ENCODE measurements at places on chromosomes 13 and 19. TPM values are rescaled to one million over a fixed set of nuclear protein-coding genes. Genes with fewer than 3 reads are reported as not detected.

The CEACAM1 gene
- total RNA-seq: 36.9 TPM

The KIR2DL4 gene
- total RNA-seq: not detected

The GNG14 gene
- total RNA-seq: not detected

The OR7A5 gene
- total RNA-seq: not detected

The MYO1F gene
- 0.40 TPM for total RNA-seq

The FAM216B gene
- total RNA-seq: not detected

The VWA8 gene
- 5.4 TPM for total RNA-seq

The ZFP14 gene
- 4.0 TPM for total RNA-seq

The RAB3D gene
- total RNA-seq: 31.5 TPM

The SERP2 gene
- 1.5 TPM for total RNA-seq

The IGFL1 gene
- not detected for total RNA-seq

The AMER2 gene
- not detected for total RNA-seq

The ZNF493 gene
- total RNA-seq: 7.4 TPM

The CYSLTR2 gene
- under 0.01 TPM for total RNA-seq

The UBE2L5 gene
- total RNA-seq: not detected

The PALM gene
- total RNA-seq: 36.9 TPM

DNA sequence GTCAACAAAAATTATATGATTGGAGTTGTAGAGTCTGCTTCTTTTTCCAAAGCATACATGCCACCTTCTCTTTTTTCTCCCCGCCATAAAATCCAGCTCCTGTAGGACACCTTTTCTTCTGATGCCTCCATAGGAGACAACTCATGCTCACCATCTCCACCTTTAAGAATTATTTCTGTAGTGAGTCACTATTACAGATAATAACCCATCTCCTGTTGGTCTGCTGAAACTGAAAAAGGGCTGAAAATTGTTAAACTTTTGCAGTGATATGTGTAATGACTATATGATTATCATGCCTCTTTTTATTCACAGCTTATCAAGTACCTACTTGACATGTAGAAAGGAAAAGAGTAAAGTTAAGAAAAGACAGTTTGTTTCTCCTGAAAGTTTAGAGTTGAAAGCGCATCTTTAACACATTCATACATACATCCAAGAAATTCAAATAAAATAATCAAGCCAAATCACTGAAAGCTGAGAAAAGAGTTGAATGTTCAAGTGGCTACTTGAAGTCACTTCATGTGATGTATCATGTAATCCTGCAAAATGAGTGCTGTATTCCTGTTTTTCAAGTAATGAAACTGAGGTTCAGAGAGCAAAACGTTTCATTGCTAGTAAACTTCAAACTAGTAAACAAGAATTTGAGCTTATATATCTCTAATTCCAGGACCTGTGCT, 35.5 kb upstream of the LPAR6 start:
- DNase-seq: no peak

DNA sequence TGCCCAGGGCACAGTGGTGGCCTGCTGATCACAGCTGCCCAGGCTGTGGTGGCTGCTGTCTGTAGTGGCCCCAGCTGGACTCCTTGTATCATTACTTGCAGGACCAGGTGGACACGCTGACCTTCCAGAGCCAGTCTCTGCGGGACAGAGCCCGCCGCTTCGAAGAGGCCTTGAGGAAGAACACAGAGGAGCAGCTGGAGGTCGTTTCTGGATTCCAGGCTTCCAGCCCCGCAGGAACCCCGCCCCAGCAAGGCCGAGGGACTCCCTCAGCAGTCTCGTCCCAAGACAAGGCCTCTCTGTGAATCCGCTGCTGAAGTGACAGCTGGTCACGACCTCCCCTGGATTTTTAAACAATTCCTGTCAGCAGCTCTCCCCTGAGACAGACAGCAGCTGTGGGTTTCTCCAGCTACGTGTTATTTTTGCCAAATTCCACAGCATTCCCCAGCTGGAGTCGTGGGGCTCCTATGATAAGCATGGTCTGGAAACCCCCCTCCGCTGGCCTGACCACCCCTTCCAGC, 98.3 kb downstream of the SLC7A1 start:
- no peak for DNase-seq

- peak; percentile 87 for DNase-seq
These were observed 7.9 kb downstream of the UNC13A start for GRCh38 chr19:17680230-17680722.

- DNase-seq: peak; percentile 64
These were observed 6.4 kb downstream of the AXL start for GRCh38 chr19:41225238-41226052.

- no peak for DNase-seq
These were observed 729 bp downstream of the STK11 start for GRCh38 chr19:1206150-1206863.

GRCh38 chr13:81017513-81018152, 676.7 kb upstream of the SPRY2 start:
- DNase-seq: peak; percentile 71

DNA sequence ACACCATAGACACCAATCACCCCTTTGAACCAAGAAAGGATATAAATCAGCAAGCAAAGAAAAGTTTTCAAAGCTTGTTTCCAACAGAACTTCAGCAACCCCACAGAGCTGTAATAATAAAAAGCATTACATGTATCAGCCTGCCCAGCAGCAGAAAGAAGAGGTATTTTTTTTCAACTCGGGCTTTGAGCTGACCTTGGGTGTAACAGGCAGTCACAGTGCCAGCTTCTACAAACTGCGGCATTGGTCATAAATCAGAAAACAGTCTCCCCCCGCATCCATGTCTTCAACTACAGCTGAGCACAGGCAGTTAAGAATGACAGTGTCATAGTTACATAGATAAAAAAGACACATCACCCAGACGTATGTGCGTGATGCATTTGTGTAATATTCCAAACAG, 671.0 kb upstream of the SLITRK1 start:
- no peak for DNase-seq

GRCh38 chr19:29528350-29528945, 2.7 kb downstream of the VSTM2B start:
- peak; percentile 75 for DNase-seq

- DNase-seq: no peak
These were observed 2662.4 kb upstream of the PCDH20 start for GRCh38 chr13:64078025-64078424.

DNA sequence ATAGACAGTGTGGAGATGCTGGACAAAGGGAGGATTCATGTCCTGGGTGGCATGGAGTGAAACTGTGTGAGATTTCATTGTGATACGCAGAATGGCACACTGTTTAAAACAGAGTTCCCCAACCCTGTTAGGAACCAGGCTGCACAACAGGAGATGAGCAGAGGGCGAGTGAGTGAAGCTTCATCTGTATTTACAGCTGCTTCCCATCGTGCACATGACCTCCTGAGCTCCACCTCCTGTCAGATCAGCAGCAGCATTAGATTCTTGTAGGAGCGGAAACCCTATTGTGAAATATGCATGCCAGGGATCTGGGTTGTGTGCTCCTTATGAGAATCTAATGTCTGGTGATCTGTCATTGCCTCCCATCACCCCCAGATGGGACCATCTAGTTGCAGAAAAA, 72.5 kb downstream of the RAP2A start:
- peak; percentile 41 for DNase-seq

GRCh38 chr13:33487575-33488243, 202.2 kb upstream of the STARD13 start:
- DNase-seq: peak; percentile 71

DNA sequence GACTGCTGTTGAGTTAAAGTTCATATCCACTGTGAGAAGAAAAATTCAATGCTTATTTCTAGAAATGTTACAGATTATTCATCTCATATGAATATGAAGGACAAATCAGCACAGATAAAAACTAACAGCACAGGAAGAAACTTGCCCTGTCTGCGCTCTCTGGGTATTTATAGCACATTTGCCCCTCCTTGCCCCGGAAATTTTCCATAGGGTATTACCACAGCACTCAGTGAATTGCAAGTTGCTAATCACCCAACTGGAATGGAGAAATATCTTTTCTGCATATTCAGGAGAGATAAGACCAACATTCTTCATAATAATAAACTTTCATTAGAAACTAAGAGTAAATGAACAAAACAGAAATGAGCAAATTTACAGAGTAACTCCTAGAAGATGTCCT, 318.0 kb upstream of the KLF12 start:
- DNase-seq: no peak

- no peak for DNase-seq
These were observed 33.8 kb downstream of the KLF2 start for GRCh38 chr19:16358456-16358855.

DNA sequence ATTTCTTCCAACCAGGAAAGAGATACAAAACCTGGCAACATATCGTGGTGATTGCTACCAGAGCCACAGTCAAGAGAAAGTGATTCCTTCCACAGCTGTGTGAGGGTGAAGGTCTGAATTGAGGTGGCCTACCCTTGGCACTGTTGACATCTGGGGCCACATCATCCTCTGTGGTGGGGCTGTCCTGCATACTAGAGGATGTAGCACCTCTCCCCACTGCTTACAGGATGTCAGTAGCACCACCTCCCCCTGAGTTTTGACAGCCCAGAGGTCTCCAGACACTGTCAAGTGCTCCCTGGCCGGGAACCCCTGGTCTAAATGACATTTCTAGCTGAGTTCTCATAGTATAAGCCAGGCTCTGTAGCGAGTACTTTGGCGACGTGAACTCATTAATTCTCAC, 15.5 kb downstream of the PTGER1 start:
- no peak for DNase-seq

- no peak for DNase-seq
These were observed 819.8 kb downstream of the PCDH9 start for GRCh38 chr13:66410314-66410713.

DNA sequence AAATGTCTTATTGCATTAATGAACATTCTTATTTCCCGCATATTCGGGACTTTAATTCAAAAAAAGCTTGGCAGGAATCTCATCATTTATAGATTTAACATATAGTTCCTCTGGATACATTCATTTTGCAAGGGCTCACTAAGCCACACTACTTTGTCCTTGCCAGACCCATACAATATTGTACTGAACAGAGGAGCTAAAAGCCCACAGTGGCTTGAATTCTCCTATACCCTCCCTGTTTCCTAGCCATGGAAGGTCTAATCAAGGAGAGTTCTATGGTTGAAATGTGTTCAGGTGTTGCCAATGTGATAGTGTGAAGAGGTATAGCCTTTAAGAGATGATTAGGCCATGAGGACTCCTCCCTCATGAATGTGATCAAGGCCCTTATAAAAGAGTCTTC, 298.9 kb downstream of the ENOX1 start:
- DNase-seq: no peak

GRCh38 chr19:4201798-4202197, 19.3 kb downstream of the ANKRD24 start:
- no peak for DNase-seq

GRCh38 chr13:78131346-78131745, 212.7 kb upstream of the EDNRB start:
- peak; percentile 10 for DNase-seq

GRCh38 chr19:34926685-34927375, at the start of gene ZNF30:
Gene ZNF30, plus strand, starts transcription at chr19:34926903. Its CDS starts 3,045 bp downstream, at chr19:34929948.
- DNase-seq: peak; percentile 94

DNA sequence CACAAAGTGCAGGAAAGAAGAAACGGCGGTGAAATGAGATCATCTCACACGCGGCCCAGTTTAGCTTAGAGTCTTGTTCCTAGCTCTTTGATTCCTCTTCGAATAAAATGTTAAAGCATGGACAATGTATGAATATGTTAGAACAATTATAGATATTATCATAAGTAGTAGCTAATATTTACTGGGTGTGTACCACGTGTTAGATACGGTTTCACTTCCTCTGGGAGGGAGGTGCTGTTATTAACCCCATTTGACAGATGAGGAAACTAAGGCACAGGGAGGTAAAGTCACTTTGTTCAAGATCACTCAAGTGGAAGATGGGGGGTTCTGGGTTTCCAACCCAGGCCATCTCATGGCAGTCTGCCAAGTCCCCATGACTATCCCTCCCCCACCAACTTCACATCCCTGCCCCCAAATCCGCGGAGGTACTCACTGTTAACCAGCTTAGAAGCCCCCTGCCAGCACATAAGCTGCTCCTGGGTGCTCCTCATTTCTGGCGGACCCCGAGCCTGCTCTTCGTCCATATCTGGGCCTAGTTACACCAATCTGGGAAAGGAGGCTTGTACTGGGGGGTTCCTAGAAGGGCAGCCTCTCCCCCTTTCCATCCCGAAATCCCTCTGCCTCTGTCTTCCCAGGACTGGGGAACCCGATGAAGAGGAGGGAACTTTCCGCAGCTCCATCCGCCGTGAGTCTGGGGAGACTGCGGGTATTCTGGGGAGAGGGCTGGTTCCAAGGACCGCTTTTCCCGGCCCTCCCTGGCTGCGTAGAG, 1.0 kb upstream of the FXYD7 start:
- DNase-seq: no peak

DNA sequence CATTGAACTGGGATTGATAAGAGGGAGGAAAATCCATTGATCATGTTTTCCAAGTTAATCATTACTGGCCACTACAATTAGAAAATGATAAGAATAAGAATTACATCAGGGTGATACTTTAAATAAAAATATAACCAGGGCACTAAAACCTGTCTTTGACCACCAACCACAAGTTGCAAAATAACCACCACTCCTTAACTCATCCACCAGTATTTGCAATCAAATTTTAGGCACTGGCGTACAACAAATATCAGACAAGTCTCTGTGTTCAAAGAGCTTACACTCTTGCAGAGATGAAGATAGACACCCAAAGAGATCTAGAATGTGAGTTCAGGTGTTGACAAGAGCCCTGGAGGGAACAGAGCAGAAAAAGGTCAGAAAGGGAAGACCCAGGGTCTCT, 514 bp downstream of the CEACAM3 start:
- no peak for DNase-seq

GRCh38 chr19:1274852-1275259, 474 bp upstream of the FAM174C start:
- DNase-seq: no peak

GRCh38 chr13:45339867-45340266, 1.1 kb downstream of the TPT1 start:
- DNase-seq: no peak

- peak; percentile 33 for DNase-seq
These were observed 932.5 kb upstream of the MIR17HG start for GRCh38 chr13:90414691-90415596.

GRCh38 chr13:31195616-31196015, 4.2 kb upstream of the B3GLCT start:
- no peak for DNase-seq

- DNase-seq: no peak
These were observed 241.6 kb upstream of the SGCG start for GRCh38 chr13:22939157-22939556.

GRCh38 chr19:43690890-43691289, 20.9 kb upstream of the PLAUR start:
- no peak for DNase-seq

- DNase-seq: no peak
These were observed 111.5 kb upstream of the DIAPH3 start for GRCh38 chr13:60275208-60275607.

DNA sequence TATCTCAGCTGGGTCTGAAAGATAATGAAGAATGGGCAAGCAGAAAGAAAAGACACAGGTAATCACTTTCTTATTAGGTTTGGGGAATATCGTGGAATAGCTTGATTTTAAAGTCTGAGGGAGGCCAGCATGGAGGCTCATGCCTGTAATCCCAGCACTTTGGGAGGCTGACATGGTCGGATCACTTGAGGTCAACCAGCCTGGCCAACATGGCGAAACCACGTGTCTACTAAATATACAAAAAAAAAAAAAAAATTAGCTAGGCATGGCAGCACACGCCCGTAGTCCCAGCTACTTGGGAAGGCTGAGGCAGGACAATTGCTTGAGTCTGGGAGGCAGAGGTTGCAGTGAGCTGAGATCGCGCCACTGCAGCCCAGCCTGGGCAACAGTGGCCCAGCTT, 1.5 kb upstream of the PAFAH1B3 start:
- no peak for DNase-seq
